ENCODE measurements at places on chromosomes 1 and 21.

GRCh38 chr1:186129758-186130157 lies 245.3 kb downstream of the TPR start:
- no peak for DNase-seq

GRCh38 chr1:64265141-64265540 lies 61.7 kb downstream of the UBE2U start:
- DNase-seq, result no peak

DNA sequence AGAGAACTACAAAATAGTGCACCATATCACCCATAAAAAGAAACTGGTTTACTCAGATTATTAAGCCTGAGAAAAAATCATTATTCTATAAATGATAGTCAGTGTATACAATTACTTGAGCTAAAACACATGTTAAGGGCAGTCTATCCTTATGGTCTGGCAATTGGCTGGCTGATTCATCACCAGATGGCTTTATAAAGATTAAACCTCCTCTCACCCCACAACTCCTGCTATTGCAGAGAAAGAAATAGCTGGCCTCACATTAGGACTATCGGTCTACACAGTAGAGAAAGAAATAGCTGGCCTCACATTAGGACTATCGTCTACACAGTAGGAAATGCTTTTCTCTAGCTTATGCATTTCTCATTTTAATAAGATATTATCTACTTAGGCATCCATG lies 21.2 kb downstream of the CEP170 start:
- DNase-seq, result no peak

GRCh38 chr1:214670098-214670497 lies 67.1 kb downstream of the CENPF start:
- no peak for DNase-seq

DNA sequence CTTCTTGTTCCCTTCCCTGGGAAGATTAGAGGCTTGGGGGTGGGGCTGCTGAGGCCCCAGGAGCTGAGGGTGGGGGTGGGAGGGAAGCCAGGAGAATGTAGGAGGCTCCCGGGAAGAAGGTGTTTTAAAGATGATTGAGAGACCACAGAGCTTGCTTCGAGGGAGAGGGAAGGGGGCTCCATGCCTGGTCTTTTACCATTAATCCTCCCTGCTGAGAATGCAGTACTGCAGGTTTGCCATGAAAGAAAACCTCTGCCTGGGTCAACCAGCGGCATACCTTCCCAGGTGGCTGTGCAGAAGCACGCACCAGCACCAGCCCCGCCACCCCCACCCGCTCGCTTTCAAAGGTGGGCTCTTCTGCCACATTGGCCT lies 15.4 kb downstream of the ABCA4 start:
- DNase-seq, result no peak

GRCh38 chr1:41840592-41841246 lies 78.0 kb downstream of the HIVEP3 start:
- no peak for DNase-seq

DNA sequence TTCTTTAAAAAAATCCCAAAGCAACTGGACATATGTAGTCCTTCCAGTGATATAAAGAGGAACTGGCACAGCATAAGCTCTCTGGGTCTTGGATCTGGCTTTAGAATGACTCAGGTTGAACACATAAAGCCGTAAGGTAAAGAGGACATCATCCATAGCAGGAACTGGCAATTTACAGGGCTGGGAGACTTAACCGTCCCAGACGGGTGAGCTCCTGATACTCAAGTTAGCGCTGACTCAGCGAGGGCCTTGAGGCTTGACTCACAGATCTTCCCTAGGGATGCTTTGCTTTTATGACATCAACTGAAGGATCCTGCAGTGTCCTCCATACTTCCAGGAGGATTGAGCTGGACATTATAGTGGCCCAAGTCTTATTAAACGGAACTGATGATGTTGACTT lies 154.1 kb downstream of the CLIC6 start:
- DNase-seq, result no peak

DNA sequence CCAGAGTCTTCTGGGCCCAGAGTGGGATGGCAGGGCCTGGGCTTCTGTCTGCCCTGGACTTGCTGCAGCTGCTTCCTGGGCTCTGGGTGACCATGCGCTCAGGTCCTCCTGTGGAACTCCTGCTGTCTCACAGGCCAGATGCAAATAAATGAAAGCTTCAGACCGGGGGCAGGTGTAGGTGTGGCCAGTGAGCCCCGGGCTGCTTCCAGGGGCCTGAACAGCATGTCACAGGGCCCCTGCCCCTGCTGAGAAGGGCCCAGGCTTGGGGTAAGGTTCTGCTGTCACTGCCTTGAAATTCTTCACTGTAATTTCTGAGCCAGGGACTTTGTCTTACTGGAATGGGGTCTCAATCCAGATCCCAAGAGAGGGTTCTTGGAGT lies 2.5 kb upstream of the PKNOX1 start:
- no peak for DNase-seq
